NCI-H1930 (cell line): ENCODE measurements at places on chromosomes 3 and 15.

- no peak for DNase-seq
These were observed 642.3 kb downstream of the ROBO2 start for GRCh38 chr3:77682162-77682561.

GRCh38 chr15:67506775-67507747, 13.9 kb upstream of the C15orf61 start:
- DNase-seq = no peak

DNA sequence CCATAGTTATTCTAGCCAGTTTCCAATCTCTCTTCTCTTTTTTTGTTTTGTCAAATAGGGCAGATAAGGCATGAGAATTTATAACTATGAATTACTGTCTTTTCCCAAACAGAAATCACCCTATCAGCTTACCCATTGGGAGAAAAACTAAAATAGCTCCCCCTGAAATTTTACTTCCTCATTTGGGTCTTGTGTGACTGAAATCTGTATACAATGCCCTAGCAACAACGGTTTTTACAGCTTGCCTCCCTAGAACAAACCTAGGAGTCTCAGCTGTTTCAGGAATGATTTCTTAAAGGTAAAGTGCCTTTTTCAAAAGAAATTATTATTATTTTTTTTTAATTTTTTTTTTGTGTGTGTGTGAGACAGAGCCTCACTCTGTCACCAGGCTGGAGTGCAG, 56.8 kb downstream of the CD86 start:
- no peak for DNase-seq

DNA sequence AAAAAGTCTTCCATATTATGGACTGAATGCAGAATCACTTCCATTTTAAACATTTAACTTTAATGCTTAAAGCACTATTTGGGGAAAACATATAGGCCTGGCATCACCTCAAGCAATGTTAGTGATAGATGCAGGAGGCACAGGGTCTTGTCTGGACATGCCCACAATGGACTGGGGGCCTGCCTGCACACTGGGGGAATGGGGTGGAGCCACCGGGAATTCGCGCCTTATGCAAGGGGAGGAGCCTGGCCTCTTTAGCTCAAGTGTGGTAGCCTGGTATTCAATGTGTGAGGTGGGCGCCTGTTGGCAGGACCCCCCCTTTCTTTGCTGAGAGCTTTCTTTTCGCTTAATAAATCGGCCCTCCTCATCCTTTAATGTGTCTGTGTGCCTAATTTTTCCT, 29.9 kb downstream of the ACKR4 start:
- DNase-seq = no peak

DNA sequence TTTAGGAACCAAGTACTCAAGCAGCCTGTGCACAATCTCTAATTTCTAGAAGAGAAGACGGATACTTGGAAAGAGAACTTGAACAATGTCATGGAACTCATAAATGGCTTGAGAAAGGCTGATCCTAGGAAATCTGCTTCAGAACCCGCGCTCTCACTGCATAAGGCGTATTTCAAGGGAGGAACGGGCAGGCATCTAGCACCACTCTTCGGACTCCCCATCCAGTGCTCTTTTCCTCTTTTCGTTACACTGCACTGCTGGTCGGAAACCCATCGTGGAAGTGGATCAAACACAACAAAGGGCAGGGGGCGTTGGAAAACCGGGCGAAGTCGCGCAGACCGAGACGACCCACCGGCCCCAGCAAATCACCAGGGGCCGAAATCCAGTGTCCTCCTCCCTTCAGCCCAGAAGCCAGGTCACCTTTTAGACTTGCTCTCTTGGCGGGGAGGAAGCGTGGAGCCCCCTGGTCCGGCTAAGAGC, 539 bp upstream of the TLNRD1 start:
- DNase-seq = no peak

GRCh38 chr3:7144697-7145308, 283.9 kb downstream of the GRM7 start:
- DNase-seq = no peak

- DNase-seq = no peak
These were observed 366.3 kb downstream of the TIGIT start for GRCh38 chr3:114660124-114660523.

DNA sequence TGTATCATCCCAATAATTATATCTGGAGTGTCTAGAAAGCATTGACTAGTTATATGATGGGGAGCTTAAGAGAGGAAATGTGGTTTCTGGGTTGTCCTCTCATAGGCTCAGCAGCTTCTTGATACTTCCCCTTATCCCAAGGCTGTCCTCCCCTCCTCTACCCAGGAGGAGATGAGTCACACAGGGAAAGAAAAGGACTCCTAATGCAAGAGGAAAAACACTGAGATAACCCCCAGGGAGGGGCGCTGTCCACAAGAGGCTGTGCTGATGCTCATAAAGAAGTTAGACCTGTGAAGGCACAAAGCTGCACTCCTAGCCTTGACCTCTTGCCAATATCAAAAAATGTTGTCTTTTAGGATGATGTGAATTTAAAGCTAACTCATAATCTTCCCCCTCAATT, 28.8 kb upstream of the GYG1 start:
- no peak for DNase-seq

- no peak for DNase-seq
These were observed 2.4 kb upstream of the STT3B start for GRCh38 chr3:31530039-31530959.

GRCh38 chr3:150978566-150979148, 6.1 kb upstream of the CLRN1 start:
- no peak for DNase-seq

DNA sequence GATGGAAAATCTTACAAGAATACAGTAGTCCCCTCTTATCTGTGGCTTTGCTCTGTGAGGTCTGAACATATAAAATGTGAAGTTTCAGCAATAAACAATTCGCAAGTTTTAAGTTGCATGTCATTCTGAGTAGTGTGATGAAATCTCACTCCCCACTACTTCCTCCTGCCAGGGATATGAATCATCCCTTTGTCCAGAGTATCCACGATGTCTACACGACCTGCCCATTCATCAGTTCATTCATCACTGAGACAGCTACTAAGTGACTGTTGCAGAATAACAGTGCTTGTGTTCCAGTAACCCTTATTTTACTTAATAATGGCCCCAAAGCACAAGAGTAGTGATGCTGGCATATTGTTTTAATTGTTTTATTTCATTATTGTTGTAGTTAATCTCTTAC, 489.2 kb upstream of the UBE2E2 start:
- DNase-seq = no peak

DNA sequence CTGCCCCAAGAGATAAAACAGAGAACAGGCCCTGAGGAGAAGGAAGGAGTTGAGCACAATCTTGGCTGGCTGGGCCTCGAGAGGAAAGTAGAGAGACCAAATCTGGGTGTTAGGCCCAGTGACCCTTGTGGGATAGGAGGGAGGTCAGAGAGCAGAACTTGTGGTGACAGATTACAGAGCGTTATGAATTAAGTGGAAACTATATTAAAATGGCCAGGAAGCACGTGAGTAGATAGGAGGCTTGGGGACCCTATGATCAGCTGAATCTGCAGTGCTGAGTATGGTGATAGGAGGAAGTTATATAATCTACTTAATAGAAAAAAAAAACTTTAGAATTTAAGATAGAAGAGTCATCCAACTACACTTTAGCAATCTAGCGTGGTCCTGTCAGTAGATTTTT, 30.0 kb downstream of the ST6GAL1 start:
- no peak for DNase-seq

- DNase-seq = no peak
These were observed 57.8 kb upstream of the HRH1 start for GRCh38 chr3:11096266-11097139.

GRCh38 chr3:161108840-161109239, 3.7 kb upstream of the B3GALNT1 start:
- DNase-seq = no peak

DNA sequence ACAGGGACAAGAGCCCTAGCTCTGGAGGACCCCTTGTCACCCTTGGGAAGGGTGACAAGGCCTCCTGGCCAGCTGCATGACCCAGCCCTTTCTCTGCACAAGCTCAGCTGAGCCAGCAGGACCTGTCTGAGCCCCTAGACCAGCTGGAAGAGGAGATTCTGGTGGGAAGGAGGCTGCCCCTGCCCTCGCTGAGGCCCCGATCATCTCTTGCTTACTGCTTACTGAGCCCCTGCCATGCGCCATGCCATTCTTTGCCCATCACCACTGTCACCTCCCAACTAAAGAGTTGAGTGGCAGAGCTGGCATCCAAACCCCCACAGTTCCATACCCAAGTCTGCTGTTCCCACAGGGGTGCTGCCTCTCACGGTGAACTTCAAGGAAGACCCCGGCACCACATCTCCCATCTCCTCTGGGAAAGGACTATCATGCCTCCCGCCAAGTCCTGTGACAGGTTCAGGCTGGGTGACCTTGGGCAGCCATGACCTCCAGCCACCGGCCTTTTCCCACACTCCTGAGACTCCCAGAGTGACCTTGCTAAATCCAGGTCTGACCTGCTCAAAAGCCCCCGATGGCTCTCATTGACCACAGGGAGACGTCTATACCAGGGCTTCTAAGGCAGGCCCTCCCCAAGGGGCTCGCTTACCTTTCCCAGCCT, 34.0 kb downstream of the ACSBG1 start:
- no peak for DNase-seq

GRCh38 chr3:132592216-132592615, 4.9 kb upstream of the ACKR4 start:
- no peak for DNase-seq

GRCh38 chr15:90936823-90937222, 1.7 kb downstream of the UNC45A start:
- no peak for DNase-seq

DNA sequence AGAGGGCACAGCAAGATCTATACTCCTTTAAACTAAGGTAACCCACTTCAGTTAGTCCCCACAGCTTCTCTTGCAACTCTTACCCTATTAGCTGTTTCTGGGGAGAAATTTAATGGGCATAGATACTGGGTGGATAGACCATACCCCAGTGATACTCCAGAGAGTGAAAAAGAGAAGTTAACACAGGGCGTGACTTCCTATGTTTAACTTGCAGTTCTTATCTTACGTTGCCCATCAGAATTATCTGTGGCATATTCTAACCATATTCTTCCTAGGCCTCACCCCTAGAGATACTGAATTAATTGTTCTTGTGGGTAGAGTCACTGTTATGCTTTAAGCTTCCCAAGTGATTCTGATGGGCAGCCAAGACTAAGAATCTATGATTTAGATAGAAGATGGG, 485.4 kb upstream of the TPRG1 start:
- no peak for DNase-seq

- DNase-seq = no peak
These were observed 300.0 kb upstream of the TPM1 start for GRCh38 chr15:62742409-62743171.

DNA sequence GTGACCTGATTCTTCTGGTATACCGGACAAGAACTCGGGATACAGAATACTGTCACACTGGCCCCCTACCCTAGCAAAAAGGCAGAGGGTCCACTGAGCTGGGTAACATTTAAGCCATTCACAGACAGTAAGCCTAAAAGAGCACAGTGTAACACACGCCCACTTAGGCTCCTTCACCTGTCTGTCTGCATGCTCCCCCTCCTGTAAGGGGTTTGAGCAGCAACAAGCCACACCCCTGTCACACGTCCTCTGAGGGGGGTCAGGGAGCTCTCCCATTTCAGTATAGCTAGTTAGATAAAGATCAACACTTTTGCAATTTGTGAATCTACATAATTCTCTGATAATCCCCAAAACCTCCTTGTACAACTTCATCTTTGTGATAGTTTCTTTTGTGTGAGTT, 586.3 kb upstream of the LMCD1 start:
- DNase-seq = no peak

GRCh38 chr15:88242586-88243555, 13.7 kb downstream of the NTRK3 start:
- DNase-seq = no peak

GRCh38 chr15:81280696-81281455, 43.1 kb downstream of the STARD5 start:
- no peak for DNase-seq

GRCh38 chr3:51621091-51621892, 49.8 kb upstream of the TEX264 start:
- DNase-seq = no peak

DNA sequence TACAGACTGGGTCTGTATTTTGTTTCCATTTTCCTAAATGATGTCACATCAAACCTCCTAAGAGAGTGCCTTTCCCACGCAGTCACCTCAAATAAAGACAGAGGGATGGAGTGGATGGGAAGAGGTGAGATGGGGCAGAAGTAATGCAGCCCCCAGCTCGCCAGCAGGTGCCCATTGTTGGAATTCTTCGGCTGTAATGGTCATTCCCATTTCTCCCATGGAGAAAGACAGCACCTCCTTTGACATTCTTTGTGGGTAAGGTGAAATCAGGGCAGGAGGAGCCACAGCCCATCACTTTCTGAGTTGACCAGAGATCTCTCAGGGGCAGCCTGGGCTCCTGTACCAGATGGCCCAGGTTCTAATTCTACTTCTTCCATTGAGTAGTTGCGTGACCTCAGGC, 84.4 kb upstream of the NR2F2 start:
- DNase-seq = no peak

DNA sequence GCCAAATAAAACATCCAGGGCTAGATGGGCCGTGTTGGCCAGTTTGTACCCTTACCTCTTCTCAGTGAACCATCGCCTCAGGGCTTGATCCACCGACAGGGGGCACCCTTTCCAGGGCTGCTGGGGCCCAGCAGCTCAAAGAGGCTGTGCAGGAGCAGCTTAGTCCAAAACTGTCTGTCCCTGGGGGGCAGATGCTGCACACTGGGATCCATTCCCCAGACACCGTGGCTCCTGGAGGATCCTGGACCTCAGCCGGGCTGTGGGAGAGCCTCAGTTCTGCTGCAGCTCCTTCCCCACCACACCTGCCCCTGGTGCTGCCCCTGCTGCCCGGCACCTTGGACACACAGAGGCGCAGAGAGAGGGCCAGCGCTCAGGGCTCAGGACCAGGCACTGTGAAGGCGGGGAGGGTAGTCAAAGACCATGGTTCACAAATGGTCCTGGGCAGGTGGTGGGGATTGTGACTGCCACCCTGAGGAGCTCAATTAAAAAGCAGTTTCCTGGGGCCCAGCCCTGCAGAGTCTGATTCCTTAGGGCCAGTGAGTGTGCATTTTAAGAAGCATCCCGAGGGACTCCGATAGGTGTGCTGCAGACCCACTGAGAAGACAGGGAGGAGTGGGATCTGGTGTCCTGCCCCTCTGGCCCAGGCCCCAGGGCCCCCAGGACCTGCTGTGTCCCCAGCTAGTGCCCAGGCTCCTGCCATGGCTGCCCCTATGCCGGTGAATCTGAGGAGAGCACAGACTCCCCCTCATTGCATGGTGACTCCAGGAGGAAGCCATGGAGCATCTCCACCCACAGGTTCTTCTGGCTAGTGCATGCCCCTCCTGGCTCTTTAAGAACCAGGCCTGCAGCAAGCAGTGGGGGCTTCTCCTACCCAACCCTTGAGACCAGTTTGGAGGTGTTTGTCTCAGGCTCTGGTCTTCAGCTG, 86.5 kb upstream of the PRR20G start:
- DNase-seq = peak; percentile 22

DNA sequence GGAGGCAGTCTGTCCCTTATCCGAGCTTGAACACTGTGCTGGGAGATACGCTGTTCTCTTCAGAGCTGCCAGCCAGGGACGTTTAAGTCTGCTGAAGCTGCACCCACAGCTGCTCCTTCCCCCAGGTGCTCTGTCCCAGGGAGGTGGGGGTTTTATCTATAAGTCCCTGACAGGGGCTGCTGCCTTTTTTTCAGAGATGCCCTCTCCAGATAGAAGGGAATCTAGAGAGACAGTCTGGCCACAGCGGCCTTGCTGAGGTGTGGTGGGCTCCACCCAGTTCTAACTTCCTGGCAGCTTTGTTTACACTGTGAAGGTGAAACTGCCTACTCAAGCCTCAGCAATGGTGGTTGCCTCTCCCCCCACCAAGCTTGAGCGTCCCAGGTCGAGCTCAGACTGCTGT, 319.9 kb upstream of the GRM7 start:
- no peak for DNase-seq
